ENCODE measurements at places on chromosomes 3 and 15. TPM values are rescaled to one million over a fixed set of nuclear protein-coding genes. Genes with fewer than 3 reads are reported as not detected.

DNA sequence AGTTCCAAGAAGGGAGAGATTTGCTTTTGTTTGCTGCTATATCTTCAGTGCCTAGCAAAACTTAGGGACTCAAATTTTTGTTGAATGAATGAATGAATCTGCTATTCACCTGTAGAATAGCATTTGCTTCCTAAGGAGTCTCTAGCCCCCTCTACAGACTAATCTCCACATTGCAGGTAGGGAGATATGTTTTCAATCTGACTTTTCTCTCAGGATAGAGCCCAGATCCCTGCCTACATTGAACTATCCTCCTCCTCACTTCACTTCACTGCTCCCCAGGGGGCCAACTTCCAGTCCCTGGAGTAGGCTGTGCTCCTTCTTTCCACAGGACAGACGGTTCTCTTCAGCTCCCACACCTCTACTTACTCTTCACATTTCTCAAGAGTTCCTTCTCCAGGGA is 81.9 kb upstream of the PTX3 start:
- no peak overlapping the region for H3K4me3 ChIP-seq
- H3K27me3 ChIP-seq = no peaks in the 10 kb centered on the region
- no peak for DNase-seq
- no peaks in the 10 kb centered on the region for H3K36me3 ChIP-seq

GRCh38 chr3:101998256-101998926 is 149.1 kb downstream of the NFKBIZ start:
- H3K36me3 ChIP-seq = peaks cover 4% of the 10 kb centered on the region
- H3K27me3 ChIP-seq = peaks cover 6% of the 10 kb centered on the region
- no peak overlapping the region for H3K4me3 ChIP-seq
- no peak overlapping the region for H3K27ac ChIP-seq
- DNase-seq = no peak
- H3K4me1 ChIP-seq = peaks cover 20% of the 10 kb centered on the region

- peaks cover 21% of the 10 kb centered on the region for H3K36me3 ChIP-seq
- H3K4me1 ChIP-seq = peaks cover 15% of the 10 kb centered on the region
- H3K4me3 ChIP-seq = no peak overlapping the region
- H3K27ac ChIP-seq = no peak overlapping the region
These were observed 41.9 kb upstream of the MAP4 start for GRCh38 chr3:48058091-48058490.

GRCh38 chr3:157614896-157615295 is 111.7 kb upstream of the VEPH1 start:
- H3K27me3 ChIP-seq = peaks cover 6% of the 10 kb centered on the region
- no peaks in the 10 kb centered on the region for H3K4me1 ChIP-seq
- no peak for DNase-seq
- H3K4me3 ChIP-seq = no peak overlapping the region
- H3K36me3 ChIP-seq = no peaks in the 10 kb centered on the region

GOLGA6L7 gene
- not detected for total RNA-seq

All from activated CD4-positive, alpha-beta memory T cell treated with anti-CD3 and anti-CD28 coated beads, Interleukin-2, amount 10 ng/mL, durations not matched to agents 7 days and 5 days (primary cell).